ENCODE measurements at places on chromosomes 5 and 9.

- DNase-seq, result no peak
Observed at GRCh38 chr5:150574818-150575547, 65.5 kb upstream of the SYNPO start.

DNA sequence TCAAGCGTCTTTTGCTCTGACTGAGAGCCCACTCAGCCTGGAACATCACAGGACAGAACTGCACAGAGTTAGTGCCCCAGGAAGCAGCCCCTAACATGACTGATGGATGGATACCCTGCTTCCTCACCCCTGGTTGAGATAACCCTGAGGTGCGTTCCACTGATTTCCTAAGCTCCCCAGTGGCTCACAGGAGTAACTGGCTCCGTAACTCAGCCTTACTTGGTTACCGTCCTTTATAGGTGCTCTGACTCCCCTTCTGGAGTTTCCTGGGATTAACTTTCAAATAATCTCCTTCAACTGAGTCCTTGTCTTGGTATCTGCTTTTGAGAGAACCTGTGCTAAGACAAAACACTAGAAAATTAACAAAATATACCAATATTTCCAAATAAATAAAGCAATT is 449.5 kb downstream of the AGTPBP1 start:
- DNase-seq, result no peak

- DNase-seq, result no peak
Observed at GRCh38 chr5:41835645-41836044, 34.6 kb downstream of the OXCT1 start.

DNA sequence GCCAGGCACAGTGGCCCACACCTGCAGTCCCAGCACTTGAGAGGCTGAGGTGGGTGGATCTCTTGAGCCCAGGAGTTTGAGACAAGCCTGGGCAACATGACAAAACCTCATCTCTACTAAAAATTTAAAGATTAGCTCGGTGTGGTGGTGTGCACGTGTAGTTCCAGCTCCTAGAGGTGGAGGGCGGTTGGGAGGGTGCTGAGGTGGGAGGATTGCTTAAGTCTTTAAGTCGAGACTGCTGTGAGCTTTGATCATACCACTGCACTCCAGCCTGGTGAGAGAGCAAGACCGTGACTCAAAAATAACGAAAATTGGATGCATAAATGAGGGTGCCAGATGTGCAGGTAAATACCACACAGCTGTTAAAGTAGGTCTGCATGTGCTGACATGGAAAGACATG is 39.3 kb upstream of the TDRD7 start:
- no peak for DNase-seq

GRCh38 chr9:36398745-36399144 is 1.3 kb downstream of the RNF38 start:
- DNase-seq, result no peak

DNA sequence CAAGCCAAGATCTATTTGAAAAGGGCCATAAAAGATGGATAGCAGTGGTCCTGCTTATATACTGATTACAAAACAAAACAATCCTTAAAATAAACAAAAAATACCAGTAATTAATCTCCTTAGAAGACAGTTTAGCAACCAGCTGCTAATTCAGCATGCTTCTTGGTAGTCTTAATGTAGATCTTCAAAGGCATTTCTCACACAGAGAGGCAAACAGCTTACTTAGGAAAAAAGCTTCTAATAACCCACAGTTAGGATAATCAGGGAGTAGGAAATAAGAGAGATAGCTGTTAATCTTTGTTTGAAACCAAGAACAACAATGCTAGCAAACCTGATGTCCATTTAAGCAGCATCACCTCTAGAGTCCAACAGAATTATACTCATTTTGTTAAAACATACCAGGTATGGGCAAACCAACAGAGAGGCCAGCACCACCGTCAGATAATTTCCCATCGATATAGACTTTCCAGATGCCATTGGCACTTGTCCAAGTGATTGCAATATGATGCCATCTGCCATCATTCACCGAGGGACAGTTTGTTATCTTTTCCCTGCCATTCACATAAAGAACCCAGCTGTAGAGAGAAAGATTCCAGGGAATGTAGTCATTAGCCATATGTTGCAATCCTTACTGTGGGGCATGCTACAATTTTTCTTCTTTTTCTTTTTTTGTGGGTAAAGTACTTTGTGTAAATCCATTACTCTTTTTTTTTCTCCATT is 105.6 kb upstream of the TXNDC8 start:
- DNase-seq, result no peak

GRCh38 chr5:36026706-36027465 is 35.7 kb upstream of the UGT3A1 start:
- no peak for DNase-seq

DNA sequence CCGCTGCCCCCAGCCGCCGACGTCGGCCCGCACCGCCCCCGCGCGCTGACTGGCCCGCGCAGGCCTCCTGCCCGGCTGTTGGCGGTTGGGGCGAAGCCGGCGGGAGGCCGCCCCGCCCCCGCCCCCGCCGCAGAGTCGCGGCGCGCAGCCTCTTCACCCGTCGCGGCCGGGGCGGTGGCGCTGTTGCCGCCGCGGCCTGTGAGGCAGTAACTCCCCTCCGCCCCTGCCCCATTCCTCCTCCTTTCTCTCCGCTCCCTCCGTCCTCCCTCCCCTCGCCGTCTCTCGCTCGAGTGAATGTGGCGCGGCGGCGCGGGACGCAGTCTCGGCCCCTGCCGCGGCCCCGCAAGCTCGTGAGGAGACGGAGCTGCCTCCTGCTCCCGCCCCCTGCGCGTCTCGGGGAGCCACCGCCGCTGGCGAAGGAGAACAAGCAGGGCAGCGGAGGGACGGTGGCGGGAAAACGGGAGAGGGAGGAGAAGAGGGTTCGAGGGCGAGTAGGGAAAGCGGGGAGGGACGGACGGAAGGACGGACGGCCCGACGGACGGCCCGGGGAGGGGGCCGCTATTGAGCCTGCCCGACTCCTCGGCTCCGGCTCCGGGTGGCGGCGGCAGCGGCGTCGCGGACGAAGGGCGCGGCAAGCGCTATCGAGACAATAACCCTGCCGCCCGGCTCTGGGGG is 637 bp upstream of the ERBIN start:
- DNase-seq, result peak; percentile 77

DNA sequence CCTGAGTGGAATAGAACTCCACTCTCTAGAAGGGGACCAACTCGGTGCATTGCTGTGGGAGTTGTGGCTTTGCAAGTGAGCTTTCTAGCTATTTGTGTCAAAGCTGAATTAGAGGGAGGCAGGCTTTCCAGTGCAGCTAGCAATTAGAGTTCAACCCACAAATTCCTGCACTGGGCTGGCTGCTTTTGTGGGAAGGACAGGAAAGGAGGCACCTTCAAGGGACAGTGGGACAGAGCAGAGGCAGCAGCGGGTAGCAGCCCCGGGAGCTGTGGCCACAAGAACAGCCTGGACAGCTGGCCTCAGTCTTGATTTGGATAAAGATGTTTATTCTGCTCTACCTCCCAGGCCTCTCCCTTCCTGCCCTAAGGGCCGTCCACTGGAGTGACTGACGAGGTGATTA is 83.7 kb upstream of the SLIT3 start:
- DNase-seq, result no peak

DNA sequence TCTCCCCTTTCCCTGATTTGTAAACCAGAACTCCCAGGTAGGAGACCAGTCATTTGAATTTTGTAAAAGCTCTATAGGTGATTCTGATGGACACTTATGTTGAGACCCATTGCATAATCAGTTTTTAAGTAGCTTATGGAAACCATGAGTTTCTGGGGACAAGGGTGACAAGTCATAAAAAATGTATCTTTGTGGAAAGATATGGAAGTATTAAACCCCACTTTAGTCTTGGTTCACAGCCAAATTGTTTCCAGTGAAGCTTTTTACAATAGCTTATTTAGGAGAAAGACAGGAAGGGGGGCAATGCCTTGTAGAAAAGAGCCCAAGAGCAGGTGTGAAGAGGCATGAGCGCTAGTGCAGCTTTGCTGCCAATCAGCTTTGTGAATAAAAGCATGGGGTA is 453 bp upstream of the CCL28 start:
- no peak for DNase-seq

- DNase-seq, result no peak
Observed at GRCh38 chr9:75639971-75640610, 250.4 kb upstream of the PCSK5 start.

- DNase-seq, result no peak
Observed at GRCh38 chr9:105967797-105968196, 273.5 kb downstream of the TMEM38B start.

DNA sequence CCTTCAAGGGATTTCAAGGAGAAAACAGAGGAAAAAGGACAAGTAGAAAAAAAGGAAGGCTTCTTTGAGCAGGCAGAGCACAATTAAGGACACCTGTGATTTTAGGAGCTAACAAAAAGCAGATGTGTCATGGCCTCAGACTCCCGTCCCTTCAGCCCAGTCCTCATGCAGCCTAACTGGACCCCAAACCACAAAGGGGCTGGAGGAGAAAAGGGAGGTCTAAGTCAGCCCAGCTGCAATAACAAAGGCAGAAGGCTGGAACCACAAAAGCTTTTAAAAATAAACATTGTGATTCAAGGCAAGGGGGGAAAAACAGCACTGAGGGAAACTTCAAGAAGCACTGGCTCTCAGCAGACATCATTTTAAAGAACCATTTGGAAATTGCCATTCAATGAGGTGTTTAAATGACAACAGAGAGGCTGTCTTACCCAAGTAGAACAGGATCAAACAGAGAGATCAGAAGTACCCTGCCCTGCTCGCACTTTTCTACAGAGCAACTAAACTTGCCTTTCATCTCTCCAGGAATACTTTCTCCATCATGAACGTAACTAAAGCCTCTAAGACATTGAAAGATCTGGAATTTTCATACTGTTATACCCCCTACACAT is 89.3 kb downstream of the SEMA5A start:
- DNase-seq, result no peak

All from NK-92 treated with Interleukin-12 subunit alpha and Interleukin-12 subunit beta, amount 100 ng/mL, for 24 hours (cell line).